Iris pigment epithelial cell (primary cell): ENCODE measurements at places on chromosomes 13 and 19.

- no peak for DNase-seq
These were observed 53.2 kb downstream of the EPS15L1 start for GRCh38 chr19:16418597-16418962.

GRCh38 chr19:33304760-33305647 lies 2.7 kb upstream of the CEBPA start:
- no peak for DNase-seq

DNA sequence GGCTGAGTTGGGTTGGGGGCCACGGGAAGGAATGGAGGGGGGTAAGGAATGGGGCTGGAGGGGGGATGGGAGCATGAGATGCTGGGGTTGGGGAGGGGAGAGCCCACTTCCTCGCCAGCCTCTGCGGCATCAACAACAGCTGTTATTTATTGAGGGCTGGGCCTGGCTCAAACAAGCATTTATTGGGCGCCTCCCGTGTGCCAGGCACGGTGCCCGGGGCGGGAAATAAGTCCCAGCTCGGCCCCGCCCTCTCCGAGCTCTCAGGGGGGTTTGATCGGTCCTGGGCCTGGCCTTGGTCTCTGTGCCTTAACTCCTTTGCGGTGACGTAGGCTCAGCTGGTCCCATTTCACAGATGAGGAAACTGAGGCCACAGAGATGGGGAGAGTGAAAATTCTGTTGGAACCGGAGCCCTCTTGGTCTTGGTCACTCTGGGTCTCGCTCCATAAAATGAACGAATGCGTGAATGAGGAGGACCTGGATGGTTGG lies 919 bp upstream of the ADAMTS10 start:
- no peak for DNase-seq

GRCh38 chr13:55652657-55653056 lies 1488.1 kb upstream of the PRR20A start:
- DNase-seq, result no peak

DNA sequence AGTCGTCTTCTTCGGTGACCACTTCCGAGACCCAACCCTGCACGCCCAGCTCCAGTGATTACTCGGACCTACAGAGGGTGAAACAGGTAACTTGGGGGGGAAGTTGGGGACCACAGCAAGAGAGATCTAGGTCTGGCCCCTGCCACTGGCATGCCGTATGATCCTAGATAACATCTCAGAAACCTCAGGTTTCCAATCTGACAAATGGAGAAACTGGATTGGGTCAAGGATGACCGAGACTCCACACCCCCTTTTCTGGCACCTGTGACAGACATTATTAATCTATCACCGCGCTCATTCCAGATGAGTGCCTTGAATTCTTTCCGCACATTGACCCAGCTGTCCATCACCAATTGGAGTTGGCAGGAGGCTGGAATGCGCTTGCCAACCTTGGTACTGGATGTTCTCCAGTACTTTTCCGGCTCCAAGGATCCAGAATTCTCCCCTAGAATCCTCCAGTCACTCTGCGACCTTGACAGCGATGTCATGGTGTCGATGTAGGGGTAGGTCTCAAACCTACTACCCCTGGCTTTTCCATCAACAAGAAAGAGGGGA lies 17.4 kb downstream of the VASP start:
- DNase-seq, result no peak

DNA sequence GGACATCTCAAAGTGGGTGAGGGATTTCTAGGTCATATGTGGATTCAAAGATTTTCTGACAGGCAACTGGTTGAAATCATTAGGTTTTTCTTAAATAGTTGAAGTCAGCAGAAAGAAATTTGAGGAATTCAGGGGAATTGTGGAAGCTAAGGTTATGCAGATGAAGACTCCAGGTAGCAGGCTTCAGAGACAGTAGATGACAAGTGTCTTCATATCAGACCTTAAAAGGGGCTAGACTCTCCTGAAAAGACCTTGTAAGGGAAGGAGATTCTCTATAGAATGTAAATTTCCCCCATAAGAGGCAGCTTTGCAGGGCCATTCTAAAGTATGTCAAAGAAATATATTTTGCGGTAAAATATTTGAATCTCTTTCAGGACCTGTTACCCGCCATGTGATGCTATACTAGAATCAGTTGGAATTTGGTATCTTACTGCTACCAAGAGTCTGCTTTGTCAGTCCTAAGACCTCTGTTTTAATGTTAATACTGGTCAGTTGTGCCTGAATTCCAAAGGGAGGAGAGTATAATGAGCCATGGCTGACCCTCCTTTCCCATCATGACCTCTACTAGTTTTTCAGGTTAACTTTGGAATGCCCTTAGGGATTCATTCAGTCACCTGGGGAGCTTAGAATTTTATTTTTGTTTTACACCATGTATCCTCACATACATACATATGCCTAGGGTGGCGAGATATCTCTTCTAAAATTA lies 1115.5 kb upstream of the SLC10A2 start:
- DNase-seq, result no peak

DNA sequence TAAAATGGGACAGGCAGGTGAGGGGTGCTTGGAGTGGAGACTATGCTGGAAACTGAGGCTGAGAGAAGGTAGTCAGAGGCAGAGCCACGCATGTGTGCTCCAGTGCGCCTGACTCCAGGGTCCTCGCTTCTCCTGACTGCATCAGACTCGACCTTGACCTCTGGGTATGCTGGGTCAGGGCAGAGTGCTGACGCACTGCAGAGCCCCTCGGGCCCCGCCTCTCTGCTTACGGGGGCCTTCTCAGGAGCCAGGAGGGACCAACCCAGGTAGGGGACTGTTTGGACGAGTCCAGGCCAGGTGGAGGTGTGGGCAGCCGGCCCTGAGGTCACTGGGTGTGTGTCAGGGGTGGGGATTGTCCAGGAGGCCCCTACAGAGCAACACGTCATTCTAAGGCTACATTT lies 22.9 kb upstream of the SLC7A10 start:
- no peak for DNase-seq

DNA sequence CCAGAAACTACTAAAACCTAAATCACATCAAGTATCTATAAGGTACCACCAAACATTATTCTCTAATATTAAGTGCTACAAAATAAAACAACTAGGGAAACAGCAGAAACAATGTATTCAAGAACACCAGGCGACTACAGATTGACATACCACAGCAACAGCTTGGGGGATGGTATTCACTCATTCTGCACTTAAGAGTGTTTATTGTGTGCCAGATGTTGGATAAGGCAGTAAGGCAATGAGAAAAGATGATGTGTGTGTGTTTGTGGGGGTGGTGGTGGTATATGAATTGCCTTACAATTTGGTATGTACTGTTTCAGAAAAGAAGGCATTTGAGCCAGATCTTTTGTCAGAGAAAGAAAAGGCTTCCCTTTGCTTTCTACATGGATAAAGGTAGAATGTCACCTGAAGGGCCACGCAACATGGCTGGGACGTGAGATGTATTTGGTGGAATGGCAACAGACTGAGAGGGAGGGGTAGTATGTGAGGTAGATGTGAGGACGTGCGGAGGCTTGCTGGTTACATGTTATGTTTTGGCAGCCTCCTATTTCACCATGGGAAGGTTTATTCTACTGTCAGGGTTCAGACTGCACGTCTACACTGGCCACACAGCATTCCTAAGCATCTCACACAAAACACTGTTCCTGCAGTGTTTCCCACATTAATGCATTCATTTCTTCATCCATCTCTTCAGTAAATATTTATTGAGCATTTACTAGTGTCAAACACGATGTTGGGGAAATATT lies 300.7 kb downstream of the KLF12 start:
- no peak for DNase-seq

DNA sequence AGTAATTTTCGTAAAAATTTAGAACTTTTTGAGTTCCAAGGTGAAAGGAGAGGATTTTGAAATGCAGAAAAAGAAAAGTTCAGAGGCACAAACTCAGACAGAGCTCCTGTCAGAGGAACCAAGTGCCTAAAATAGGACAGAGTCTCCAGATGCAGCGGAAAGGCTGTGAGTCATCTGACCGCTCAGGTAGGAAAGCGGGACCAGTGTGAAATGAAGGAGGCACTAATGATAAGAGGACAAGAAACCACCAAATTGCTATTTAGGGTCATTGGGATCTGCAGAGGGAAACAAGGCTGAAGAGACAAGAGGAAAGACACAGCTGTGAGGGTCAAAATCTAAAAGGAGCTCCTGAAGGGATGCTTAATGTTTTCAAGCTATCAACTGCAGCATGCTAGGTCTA lies 34.9 kb downstream of the IRS2 start:
- no peak for DNase-seq

- DNase-seq, result peak; percentile 38
These were observed 37.6 kb downstream of the POLR1D start for GRCh38 chr13:27659145-27659865.

DNA sequence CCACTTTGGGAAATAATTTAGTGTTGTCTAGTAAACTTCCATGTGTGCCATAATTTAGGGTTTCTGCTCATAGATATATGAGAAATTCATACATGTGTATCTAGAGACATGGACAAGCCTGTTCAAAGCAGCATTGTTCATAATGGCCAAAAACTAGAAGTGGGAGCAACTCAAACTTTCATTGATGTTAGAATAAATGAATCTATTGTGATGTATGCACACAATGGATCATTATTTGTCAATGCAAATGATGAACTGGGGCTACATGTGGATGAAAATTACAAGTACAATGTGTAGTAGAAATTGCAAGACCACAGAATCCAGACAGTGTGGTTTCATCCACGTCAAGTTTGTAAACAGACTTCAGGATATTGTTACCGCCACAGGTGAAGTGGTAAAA lies 284.7 kb downstream of the SLC7A1 start:
- DNase-seq, result no peak

DNA sequence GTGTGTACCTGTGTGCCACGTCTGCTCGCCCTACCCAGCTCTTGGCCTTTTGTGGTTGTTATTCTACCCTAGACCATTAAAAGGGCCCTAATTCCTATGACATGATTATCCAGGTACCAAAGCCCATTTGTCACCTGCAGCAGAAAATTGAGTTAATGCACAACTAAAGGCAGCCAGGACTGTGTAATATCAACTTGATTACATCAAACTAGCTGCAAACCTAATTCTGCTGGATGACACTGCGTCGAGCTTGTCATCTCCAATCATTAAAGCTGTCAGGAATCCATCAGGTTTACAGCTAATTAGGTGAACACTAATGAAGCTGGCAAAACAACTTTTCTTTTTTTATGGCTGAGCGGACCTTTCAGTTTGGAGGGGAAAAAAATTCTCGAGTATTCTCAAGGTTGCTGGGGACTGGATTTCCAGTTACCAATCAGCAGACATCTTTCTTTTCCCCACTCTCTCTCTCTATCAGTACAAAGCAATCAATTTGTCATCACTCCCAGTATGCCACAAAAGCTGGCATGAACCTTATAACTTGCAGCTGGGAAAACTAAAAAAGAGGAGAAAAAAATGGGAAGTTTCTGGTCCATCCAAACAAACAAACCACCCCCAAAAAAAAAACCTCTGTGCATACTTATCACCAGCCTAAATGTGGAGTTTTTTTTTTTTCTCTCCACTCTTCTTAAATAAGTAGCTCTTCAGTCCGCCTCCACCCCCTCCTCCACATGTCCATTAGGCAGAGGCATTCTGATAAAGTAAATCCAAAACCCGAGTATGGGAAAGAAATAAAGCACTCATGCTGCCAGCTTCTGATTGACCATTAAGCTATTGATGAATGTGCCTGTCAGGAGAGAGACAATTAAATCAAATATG lies 2.8 kb downstream of the TSHZ3 start:
- no peak for DNase-seq

GRCh38 chr19:4390017-4390566 lies 10.3 kb downstream of the SH3GL1 start:
- peak; percentile 74 for DNase-seq

DNA sequence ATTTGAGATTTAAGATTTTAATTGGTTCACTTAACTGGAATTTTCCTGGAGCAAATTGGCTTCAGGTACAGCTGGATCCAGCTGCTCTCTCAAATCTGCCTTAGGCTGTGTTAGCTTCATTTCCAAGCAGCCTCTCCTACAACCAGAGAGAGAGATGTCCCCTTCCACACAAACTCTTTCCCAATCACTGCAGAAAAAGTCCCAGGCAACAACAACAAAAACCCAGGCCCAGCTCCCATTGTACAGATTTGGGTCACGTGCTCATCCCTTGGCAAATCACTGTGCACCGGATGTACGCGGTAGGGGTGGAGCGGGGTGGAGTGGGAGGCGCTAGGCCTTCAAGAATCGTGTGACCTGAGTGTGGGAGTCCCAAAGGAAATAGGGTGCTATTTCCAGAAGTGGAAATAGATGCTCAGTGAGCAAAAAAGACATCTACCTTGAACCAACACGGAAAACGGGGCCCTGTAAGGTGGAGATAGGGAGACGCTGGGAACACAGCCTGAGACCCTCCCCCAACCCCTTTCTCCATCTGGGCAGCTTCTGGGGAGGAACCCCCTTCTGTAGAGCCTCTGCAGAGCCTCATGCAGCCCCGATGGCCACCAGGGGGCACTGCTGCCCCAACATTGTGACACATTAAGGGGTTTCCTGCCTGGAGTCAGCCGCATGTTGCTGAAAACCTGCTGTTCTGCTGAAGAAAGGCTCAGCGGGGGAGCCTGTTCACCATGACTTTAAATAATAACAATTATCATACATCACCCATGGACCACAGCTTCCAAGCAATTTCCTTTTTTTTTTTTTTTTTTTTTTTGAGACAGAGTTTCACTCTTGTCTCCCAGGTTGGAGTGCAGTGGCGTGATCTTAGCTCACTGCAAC lies 25.4 kb downstream of the HPN start:
- DNase-seq, result peak; percentile 80

- DNase-seq, result no peak
These were observed 26.8 kb downstream of the EXOC3L2 start for GRCh38 chr19:45218426-45218825.

DNA sequence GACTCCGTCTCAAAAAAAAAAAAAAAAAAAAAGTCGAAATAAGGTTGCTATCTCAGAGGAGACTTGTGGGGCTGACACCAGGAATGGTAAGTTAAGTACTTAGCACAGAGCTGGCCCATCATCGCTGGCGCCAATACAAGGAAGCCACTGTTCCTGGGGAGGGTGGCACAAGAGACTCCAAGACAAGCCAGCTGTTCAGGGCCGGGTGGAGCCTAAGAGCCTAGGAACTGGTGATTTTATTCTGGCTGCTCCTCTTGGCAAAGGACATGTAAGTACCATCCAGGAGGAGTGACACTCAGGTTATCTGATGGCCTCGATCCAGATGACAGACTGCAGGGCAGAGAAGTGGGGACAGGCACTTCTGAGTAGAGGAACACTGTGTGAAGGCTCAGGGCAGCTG lies 3.8 kb downstream of the ELOF1 start:
- DNase-seq, result no peak

DNA sequence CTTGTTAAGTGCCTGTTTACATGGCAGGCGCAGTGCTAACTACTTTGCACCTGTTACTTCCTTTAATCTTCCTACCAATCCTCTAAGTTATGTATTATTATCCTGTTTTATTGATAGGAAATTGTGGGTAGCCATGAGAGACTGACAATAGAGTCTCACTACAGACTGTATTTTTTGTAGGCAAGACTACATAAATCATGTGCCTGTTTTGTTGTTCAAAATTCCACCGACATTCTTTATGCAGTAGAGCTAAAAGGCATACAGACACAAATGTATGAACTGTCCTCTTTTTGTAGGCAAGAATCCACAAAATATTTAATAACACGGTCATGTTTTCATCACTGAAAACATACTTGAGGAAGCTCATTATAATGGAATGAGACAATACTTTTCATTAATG lies 205.5 kb downstream of the NALCN start:
- peak; percentile 15 for DNase-seq

- DNase-seq, result peak; percentile 79
These were observed 181.8 kb downstream of the TBC1D4 start for GRCh38 chr13:75299913-75300862.
